ENCODE measurements at places on chromosomes 12 and 14. TPM values are rescaled to one million over a fixed set of nuclear protein-coding genes. Genes with fewer than 3 reads are reported as not detected.

PLEKHD1 gene
- total RNA-seq, result 0.46 TPM

CCDC175 gene
- total RNA-seq, result not detected

PTPRO gene
- total RNA-seq, result 1.00 TPM

TEX52 gene
- total RNA-seq, result not detected

INHBC gene
- total RNA-seq, result 0.17 TPM

GAPDH gene
- total RNA-seq, result 513 TPM

ABHD12B gene
- not detected for total RNA-seq

BMP4 gene
- total RNA-seq, result not detected

PLBD1 gene
- total RNA-seq, result not detected

All from CD8-positive, alpha-beta T cell (primary cell).